ENCODE measurements at places on chromosomes 11 and 22. TPM values are rescaled to one million over a fixed set of nuclear protein-coding genes. Genes with fewer than 3 reads are reported as not detected.

CYTH4 gene
- 177 TPM for total RNA-seq

- no peak overlapping the region for H3K4me3 ChIP-seq
- no peak for DNase-seq
- H3K4me1 ChIP-seq, result no peaks in the 10 kb centered on the region
- H3K27me3 ChIP-seq, result no peaks in the 10 kb centered on the region
- H3K27ac ChIP-seq, result no peak overlapping the region
Observed at GRCh38 chr11:26105762-26106423, 226.0 kb upstream of the ANO3 start.

ELFN2 gene
- total RNA-seq, result 0.88 TPM

TRPM5 gene
- total RNA-seq, result 0.60 TPM

- H3K4me1 ChIP-seq, result peaks cover 34% of the 10 kb centered on the region
- peak overlapping the region; percentile 84 for H3K4me3 ChIP-seq
- DNase-seq, result no peak
- H3K36me3 ChIP-seq, result no peaks in the 10 kb centered on the region
- H3K27ac ChIP-seq, result no peak overlapping the region
Observed at GRCh38 chr11:10305262-10305963, 540 bp downstream of the ADM start.

DNA sequence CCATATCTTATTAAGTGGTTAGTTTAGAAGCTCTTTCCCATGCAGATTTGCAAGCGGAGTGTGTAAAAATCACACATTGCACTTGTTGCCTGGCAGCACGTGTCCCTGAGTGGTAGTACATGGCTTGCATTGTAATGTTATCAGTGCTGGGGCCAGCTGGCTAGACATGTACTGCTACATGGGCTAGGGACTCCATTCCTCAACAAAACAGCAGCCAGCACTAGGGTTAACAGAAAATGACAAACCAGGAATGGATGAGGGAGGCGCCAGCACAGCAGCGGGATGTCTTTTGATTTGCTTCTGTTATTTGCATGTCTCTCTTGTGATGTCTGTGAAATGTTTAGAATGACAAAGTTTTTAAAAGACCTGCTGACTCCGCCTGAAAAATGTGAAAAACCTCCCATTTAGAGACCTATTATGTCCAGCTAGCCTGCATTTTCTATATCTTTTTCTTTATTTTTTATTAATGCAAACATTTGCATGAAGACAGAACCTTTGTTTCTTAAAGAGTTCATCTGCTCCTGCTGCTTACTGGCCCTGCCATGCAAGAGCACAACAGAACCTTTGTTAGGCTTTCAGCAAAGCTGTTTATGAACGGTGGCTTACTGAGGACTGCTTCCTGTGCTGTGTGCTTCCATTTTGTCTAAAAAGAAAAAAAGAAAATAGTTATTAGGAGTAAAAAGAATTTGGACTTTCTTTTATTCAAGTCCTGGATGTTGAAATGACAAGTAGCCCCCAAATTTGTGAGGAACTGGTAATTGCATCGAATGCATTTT is 40.7 kb downstream of the CSTPP1 start:
- H3K36me3 ChIP-seq, result no peaks in the 10 kb centered on the region
- H3K27me3 ChIP-seq, result no peaks in the 10 kb centered on the region
- H3K4me1 ChIP-seq, result peaks cover 13% of the 10 kb centered on the region
- no peak overlapping the region for H3K27ac ChIP-seq

GRCh38 chr11:120714438-120714837 is 202.9 kb downstream of the GRIK4 start:
- peaks cover 12% of the 10 kb centered on the region for H3K27me3 ChIP-seq
- H3K4me3 ChIP-seq, result peak overlapping the region; percentile 76

DNA sequence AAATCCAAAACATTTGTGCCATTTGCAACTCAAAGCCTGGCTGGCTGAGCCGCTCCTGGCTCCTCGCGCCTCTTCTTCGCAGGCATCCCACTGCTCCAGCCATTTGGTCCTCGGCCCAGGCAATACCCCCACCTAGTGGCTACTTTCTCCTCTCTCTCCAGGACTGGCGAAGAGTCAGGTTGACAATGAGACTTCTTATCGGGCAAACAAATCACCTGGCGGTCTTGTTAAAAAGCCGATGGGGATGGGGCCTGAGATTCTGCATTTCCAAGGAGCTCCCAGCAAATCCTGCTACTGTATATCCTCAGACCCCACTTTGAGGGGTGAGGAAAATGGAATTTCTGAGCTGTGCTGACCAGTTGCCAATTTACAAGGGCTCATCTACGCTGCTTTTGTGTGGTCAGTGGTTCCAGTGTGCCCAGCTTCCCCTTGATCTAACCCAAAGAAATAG is 89.0 kb downstream of the ISX start:
- no peak overlapping the region for H3K4me3 ChIP-seq
- H3K27ac ChIP-seq, result no peak overlapping the region
- H3K27me3 ChIP-seq, result peaks cover 41% of the 10 kb centered on the region

DNA sequence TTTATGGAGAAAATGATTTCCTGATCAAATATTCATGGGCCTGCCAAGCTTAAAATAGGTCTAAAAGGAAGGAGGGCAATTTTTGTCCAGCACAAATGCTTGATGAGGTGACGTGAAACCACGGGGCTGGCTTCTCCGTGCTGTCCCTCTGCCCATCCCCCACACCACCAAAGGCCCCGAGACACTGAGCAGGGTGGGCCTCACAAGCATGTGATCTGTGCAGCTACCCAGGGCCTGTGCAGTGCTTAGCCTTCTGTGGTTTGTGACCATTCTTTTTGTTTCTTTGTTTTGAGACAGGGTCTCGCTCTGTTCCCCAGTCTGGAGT is 94.8 kb upstream of the RTL6 start:
- no peak overlapping the region for H3K4me3 ChIP-seq
- peaks cover 7% of the 10 kb centered on the region for H3K4me1 ChIP-seq
- peaks cover 19% of the 10 kb centered on the region for H3K27me3 ChIP-seq
- no peaks in the 10 kb centered on the region for H3K36me3 ChIP-seq

ARHGAP32 gene
- total RNA-seq, result 10.4 TPM

- H3K27ac ChIP-seq, result no peak overlapping the region
- H3K4me3 ChIP-seq, result no peak overlapping the region
- no peaks in the 10 kb centered on the region for H3K4me1 ChIP-seq
- no peaks in the 10 kb centered on the region for H3K36me3 ChIP-seq
Observed at GRCh38 chr22:50119169-50119767, 29.5 kb downstream of the MOV10L1 start.

DNA sequence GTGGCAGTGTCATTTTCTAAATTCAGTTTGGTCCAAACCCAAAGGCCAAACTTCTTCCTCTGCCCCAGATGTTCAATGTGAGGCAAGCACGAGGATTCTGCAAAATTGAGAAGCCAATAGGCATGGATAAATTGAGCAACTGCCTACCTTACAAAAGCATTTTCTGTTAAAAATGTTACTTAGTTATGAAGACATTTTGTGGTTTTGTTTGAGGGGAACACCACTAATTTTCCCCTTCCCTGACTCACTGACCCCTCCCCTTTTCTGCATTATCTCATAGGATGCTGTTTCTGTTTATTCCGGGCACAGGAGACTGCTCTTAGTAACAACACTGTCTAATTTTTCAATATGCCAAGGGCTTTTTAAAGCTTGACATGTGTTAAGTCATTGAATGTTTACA is 462.8 kb downstream of the INSC start:
- no peak overlapping the region for H3K27ac ChIP-seq
- no peak for DNase-seq
- H3K27me3 ChIP-seq, result no peaks in the 10 kb centered on the region
- H3K36me3 ChIP-seq, result no peaks in the 10 kb centered on the region

TMEM132A gene
- total RNA-seq, result 0.88 TPM

- no peak for DNase-seq
- H3K4me3 ChIP-seq, result no peak overlapping the region
- no peaks in the 10 kb centered on the region for H3K4me1 ChIP-seq
- H3K27me3 ChIP-seq, result peaks cover 12% of the 10 kb centered on the region
- H3K36me3 ChIP-seq, result peaks cover 12% of the 10 kb centered on the region
Observed at GRCh38 chr11:1556278-1556902, 15.7 kb downstream of the DUSP8 start.
